Activated CD4-positive, CD25-positive, alpha-beta regulatory T cell treated with anti-CD3 and anti-CD28 coated beads, Interleukin-2, amount 50 U/mL, for 24 hours (primary cell): ENCODE measurements at places on chromosomes 1 and 21.

DNA sequence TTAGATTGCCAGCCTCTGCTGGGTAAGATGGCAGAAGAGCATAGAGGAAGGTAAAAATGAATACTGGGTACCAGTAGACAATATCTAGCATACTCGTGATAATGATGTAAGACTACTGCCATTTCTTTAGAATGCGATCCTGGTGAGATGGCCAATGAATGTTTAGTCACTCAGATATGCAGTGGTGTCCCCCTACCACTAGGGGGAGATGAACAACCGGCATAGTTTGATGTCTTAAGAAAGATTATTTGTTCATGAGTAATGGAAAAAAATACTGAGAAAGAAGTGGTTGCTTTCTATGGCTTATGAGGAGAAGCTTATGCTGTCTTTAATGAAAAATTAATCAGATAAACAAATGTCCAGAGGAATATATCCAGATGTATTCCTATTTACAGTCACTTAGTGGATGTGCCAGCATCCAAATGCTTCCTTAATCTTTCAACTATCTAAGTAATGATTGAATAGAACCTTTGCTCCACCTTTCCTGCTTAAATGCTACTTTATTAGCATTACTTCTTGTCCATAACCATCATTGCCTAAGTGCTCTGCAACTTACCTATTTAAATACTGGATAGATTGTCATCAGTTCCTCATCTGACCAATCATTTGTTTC is 256.6 kb downstream of the ST6GALNAC3 start:
- ATAC-seq, result peak; percentile 61

DNA sequence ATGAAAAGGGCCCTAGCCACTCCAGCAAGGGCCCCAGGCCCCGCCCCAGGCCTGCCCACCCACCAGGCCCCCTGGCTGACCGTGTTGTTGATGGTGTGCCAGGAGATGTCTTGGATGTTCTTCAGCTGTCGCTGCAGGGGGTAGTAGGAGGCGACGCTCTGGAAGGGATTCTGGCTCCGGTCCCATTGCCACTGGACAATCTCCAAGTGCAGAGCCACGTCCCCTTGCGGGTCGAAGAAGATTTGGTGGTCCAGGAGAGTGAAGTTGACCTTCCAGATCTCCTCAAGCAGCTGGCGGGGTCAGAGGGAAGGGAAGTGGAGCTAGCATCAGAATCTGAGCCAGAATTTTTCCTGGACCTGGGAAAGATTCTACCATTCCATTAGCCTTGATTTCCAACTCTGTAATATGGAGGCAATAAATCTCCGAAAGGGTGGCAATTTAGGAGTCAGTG is 10.2 kb downstream of the TAS1R2 start:
- ATAC-seq, result no peak

GRCh38 chr1:230186874-230187273 is 119.8 kb downstream of the GALNT2 start:
- no peak for ATAC-seq

DNA sequence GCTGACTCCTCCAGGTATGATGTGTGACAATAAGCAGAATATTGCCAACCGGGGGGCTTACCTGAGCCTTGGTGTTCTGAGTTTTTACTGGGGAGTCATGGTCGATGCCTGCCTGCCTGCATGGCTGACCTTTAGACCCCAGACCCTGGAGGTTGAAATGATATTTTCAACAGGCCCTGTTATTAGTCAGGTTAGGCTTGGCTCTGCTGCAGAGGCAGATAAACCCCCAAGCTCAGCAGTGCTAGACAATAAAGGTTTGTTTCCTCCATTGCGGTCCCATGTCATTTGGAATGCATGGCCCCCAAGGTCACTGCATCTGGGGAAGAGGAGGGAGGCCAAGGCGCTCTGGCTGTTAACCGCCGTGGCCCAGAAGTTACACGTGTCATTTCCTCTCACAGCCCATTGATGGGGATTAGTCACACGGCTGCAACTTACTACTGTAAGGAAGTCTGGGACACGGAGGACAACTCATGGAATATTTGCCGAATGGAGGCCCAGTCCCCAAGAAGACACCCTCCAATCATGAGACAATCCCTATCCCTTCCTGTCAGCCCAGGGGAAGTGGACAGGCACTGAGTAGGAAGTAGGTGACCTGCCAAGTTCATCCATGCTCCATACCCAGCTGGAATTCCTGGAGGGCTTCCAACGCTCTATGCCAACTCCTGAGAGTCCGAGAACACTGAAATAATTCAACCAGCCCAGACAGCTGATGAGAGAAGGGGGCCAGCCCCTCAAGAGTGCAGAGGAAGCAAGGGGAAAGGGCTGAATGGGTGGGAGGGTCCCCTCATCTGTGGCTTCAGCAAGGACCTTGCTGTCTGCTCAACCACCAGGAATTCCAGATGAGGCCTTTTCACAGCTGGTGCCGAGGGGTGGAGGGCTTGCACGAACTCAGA is 97.3 kb downstream of the TAS1R2 start:
- ATAC-seq, result no peak

DNA sequence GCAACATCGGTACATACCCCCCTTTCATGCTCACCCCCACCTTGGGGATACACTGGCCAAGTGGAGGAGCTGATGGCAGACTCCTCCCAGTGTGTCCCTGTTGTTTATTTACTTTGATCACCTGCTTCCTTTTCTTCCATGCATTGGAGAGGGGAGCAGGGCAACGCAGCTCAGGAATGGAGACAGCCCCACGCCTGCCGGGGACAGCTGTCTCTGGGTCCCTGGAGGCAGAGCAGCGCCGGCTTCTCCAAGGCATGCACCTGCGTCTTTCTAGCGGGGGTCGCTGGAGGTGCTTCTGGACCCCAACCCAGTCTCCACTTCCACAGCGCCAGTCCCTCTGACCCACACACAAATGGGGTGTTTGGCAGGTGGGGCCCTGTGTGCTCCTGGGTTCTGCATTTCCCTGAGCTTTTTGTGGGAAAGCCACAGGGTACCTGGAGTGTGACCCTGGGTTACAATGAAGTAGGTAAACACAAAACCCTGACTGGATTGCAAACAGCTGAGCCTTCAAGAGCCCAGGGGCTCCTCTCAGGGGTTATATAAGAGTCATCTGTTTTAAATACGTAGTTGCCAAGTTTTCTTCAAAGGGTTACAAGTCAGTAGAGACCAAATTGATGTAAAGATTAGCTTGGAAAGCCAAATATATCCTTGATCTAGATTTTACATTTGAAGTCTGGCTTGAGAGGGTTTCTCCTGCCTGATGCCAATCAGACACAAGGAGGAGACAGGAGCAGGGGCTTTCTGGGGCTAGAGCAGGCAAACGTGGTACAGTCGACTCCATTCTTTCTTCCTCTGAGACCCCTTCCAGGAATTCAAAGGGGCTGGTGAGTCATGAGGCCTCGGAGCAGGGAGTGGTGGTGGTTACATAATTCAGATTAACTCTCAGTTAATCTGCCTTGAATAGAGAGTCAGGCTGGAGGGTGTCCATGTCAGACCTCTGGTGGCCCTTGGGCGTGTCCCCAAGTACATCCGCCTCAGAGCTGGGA is 4.5 kb downstream of the AJAP1 start:
- no peak for ATAC-seq

DNA sequence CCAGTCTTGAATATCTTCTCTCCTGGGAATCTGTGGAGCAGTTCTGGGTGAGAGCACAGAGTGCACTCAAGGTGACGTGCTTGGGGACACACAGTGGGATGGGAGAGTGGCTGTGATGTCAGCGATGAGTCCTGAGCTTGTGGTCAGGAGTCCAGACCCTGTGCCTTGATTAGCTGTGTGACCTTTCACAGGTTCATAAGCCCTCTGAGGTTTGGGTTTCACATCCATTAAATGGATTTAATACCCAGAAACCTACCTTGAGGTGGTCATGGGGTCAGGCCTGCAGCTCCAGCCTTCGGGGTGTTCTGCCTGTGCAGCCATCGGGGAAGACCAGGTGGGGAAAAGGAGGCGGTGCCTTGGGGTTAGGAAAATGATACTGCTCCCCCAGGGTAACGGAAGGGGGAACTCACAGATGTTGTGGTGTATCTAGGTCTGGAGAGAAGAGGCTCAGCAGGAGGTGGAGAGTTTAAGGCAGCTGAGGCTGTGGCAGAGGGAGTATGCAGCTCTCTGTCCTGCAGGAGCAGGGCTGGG is 38.5 kb upstream of the ETV3 start:
- no peak for ATAC-seq
